NCI-H187 treated with DMSO at 0.1 percent for 48 hours (cell line): ENCODE measurements at places on chromosomes 13 and 19.

DNA sequence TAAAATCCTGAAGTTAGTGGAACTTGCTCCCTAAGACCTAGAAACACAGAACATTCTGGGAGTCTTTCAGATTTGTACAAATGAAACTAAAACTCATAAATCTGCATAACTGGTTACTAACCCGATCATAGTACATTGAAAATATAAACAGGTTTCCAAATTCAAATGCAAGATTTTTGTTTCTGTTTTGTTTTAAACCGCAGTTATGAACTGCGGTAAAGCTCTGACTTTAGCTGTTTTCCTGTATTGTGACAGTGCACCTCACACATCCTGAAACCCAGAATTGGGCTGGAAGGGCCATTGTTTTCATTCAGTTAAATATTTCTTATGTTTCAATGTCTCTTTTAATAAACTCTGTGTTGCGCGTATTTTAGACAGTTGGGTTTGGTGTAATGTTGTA lies 204.7 kb downstream of the SHISA2 start:
- no peak for DNase-seq

- DNase-seq: no peak
Observed at GRCh38 chr19:5948752-5949564, 29.0 kb downstream of the RANBP3 start.

GRCh38 chr13:103356226-103356864 lies 290.1 kb upstream of the SLC10A2 start:
- no peak for DNase-seq

- no peak for DNase-seq
Observed at GRCh38 chr19:36051236-36051635, 2.8 kb downstream of the THAP8 start.

DNA sequence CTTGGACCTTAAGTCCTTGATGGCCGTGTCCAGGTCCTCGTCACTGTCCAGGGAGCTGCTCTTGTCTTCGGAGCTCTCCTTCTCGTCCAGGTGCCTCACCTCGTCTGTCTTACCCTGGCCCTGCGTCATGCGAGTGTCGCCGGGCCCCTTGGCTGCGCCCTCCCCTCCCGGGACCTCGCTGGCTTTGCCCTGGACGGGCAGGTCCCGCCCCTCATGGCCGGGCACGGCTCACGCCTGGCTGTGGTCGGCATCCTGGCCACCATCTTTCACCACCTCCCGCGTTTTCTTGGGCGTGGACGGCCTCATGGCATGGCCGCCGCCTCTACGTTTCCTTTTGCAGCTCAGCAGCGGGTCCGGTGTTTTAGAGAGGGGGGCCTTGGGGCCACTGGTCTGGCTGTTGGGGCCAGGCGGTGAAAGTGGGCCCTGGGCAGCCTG lies 14.8 kb downstream of the RB1 start:
- no peak for DNase-seq

DNA sequence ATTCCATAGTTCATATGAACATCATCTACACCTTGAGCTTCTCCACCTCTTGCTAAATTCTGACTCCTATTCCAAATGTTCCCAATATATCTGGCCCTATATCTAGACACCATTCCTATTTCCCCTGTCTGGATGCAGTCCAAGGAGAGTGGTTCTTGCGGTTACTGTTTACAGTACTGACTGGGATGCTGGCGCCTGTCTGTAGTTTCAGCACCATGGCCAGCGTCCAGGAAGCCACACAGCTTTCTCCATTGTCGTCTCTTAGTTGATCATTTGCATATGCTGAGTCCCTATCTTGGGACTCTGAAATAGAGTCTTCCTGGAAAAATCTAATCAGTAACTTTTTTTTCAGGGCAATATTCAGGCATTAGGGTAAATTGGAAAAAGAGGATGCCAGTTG lies 14.9 kb downstream of the LAIR2 start:
- no peak for DNase-seq

GRCh38 chr19:45218911-45219743 lies 26.1 kb downstream of the EXOC3L2 start:
- DNase-seq: no peak

- DNase-seq: no peak
Observed at GRCh38 chr19:17951990-17952976, 14.6 kb upstream of the KCNN1 start.

DNA sequence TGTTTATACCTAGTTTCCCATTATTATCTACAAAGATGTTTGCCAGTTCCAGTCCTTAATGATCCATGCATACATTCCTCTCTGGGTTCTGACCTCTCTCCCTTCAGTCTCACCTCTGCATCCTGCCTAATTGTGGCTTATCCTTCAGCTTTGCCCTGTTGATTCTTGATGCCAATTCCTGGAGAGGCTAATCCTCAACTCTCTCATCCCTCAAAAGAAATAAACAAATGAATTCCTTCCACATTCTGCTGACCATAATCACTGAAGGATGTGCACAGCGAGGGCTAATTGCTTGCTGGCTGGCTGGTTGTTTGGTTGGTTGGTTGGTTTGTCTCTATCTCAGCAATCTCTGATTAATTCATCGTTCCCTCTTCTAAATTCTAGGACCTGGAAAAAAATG lies 113.8 kb downstream of the IRS2 start:
- no peak for DNase-seq

DNA sequence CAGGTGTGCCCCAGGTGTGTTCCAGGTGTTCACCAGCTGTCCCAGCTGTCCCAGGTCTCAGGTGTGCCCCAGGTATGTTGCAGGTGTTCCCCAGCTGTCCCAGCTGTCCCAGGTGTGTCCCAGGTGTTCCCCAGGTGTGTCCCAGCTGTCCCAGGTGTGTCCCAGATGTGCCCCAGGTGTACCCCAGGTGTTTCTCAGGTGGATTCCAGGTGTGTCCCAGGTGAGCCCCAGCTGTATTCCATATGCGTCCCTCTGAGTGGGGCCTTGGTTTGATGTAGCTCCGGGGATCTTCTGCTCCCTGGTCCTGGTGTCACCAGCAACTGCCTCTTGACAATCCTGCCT lies 719 bp upstream of the GRK1 start:
- no peak for DNase-seq

DNA sequence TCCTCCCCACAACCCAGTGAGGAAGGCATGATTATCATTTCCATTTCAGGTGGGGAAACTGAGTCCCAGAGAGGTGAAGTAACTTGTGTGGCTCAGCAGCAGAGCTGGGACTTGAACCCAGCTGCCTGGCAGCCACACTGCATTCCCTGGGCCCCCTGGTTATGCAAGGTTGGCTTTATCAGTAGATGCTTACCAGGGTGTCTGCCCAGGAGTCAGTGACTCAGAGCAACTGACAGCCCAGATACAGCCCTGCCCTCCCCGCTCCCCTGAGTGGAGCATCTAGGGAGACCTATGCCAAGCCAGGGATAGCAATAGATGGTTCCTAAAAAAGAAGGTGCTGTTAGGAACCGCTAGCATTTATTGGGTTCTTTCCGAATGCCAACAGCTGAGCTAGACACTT lies 5.9 kb downstream of the IGLON5 start:
- DNase-seq: no peak

- no peak for DNase-seq
Observed at GRCh38 chr13:22227895-22228294, 557.0 kb downstream of the FGF9 start.

DNA sequence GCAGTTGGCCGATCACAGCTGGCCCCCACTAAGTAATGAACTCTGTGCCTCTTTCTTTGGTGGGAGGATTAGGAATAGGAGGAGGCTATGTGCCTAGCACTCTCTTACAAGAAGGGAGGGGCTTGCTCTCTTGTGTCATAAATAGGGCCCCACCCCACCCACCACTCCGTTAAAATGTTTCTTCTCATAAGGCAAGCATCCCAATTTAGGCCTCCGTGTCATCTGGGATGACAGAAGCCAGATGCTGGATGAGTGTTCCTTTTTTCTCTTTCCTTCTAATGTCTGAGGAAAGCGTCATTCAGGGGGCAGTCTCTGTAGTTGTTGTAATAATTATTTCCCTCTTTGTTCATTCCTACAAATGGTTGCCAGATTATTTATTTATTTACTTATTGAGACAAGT lies at the start of gene LIPE:
Gene LIPE, minus strand, starts transcription at position 76 of the 400 bp plus-strand sequence. CDS start 239 bp downstream, outside the sequence.
- DNase-seq: no peak
